ENCODE measurements at places on chromosomes 3 and 15.

DNA sequence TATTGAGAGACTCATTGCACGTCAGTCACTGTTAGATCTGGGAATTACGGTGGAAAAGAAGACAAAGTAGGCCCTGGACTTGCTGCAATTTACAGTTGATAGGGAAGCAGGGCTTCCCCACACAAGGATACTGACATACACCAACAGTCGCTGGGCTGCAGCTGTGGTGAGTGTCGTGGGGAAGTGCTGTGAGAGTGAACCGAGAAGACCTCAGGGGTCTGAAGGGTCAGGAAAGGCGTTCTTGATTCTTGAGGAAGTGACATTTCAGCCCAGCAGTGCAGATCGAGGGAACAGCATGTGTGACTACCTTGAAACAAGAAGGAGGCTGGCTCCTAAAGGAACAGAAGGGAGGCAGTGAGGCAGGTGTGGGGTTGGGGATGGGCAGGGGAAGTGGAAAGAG, 22.5 kb downstream of the MYZAP start:
- DNase-seq: peak; percentile 64

- DNase-seq: no peak
Measured at GRCh38 chr3:193230610-193231009, 10.4 kb upstream of the PLAAT1 start.

DNA sequence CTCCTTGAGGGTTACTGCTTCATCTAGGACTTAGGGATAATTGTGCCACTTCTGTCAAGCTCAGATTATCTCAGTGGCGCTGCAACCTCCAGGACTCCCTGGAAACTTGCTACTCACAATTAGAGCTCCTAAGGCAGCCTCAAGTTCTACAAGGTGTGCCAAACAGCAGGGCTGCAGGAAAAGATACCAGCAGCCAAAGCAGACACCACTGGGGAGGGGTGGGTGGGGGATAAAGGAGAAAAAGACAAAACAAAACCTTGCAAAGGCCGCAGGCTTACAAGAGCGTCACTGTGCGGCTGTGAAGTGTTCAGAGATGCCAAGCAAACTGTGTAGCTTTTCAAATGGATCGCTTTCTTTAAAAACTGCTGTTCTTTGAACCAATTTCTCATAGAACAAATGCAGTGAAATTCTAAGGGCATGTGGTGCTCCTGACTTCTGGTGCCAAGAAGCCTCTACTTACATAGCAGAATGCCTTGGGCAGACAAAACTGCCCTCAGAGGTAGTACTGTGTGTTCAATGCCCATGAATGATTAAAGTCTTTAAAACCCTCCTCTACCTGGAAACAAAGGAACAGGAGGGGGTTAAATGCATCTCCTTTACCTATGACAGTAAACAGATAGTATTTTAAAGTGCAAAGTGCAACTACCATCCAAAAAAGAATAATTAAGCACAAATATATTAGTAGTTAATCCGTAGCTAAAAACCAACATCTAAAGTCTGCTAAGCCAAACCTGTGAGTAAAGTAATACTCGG, 353.4 kb downstream of the FOXP1 start:
- DNase-seq: no peak

- no peak for DNase-seq
Measured at GRCh38 chr15:79430901-79431635, 1.1 kb upstream of the MINAR1 start.

DNA sequence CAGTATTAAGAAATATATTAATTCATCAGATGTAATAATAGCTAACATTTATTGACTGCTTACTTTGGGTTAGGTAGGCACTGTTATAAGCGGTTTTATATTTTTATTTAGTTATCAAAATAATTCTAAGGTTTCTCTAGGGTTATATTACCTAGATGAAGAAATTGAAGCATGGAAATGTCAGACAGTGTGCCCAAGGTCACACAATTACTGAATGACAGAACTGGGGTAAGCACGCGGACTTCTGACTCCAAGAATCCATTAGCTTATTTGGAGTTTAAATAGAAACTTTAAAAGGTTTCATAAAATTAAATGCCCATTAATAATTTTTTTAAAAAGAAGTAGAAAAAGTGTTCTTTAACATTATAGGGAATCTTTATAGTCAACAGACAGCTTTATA, 74.3 kb downstream of the CALML4 start:
- no peak for DNase-seq

- no peak for DNase-seq
Measured at GRCh38 chr15:71301958-71302621, 186.8 kb downstream of the THSD4 start.

All from suppressor macrophage (primary cell).